ENCODE measurements at places on chromosomes 12 and 14.

- no peak for DNase-seq
These were observed 17.4 kb upstream of the PSMA3 start for GRCh38 chr14:58227096-58227819.

GRCh38 chr12:50986966-50987737, 34.8 kb downstream of the HIGD1C start:
- DNase-seq, result no peak

DNA sequence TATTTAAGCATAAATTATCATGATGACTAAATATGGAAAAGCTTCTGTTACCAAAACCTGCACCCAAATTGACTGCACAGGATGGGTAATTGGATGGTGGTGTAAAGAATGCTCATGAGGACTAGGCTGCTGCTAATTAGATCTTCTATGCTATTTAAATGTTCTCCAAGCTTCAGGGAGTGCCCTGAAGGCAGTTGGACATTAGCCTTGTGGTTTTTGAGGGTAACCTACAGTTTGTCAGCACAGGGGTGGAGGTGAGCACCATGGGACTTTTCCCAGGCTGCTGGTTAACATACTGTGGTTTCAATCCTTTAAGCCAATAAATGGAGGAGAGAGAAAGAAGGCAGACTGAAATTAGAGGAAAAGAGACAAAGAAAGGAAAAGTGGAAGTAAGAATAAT, 145.0 kb downstream of the WIF1 start:
- no peak for DNase-seq

- DNase-seq, result no peak
These were observed 409.8 kb downstream of the NPAS3 start for GRCh38 chr14:33348510-33348909.

GRCh38 chr12:16136219-16136988, 141.1 kb downstream of the SLC15A5 start:
- no peak for DNase-seq

DNA sequence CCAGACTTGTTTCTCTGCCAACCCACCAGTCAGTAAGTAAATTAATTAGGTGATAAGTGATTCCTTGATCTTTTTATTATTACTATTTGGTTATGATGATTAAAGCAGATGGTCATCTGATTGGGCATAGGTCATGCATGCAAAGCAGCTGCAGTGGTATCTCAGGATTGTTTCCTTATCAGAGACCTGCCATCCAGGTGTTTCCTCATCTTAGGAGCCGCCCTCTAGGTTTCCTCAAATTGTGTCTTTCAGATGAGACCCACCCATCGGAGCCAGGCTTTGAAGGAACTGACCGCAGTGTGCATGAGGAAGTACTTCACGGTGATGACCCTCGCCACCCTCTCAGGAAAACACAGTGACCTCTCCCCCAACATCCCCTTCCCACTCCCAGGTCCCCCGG, 63.3 kb downstream of the ZFP36L1 start:
- no peak for DNase-seq

DNA sequence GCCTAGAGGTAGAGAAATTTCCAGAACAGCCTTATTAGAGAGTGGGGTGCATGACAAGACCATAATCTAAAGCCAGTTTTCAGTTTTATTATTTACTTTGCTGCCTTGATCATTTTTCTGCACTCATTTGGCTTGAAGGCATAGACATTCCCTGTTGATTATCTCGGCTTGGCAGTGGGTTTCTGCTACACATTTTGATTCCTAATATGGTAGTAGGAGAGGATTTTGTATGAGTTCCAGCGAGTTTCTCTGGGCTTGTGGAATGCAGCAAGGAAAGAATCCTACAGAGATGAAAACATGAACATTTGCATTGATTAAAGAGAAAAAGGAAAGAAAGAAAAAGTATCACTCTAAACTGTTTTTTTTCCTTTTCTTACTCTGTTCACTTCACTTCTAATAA, 281.2 kb downstream of the PAWR start:
- no peak for DNase-seq

DNA sequence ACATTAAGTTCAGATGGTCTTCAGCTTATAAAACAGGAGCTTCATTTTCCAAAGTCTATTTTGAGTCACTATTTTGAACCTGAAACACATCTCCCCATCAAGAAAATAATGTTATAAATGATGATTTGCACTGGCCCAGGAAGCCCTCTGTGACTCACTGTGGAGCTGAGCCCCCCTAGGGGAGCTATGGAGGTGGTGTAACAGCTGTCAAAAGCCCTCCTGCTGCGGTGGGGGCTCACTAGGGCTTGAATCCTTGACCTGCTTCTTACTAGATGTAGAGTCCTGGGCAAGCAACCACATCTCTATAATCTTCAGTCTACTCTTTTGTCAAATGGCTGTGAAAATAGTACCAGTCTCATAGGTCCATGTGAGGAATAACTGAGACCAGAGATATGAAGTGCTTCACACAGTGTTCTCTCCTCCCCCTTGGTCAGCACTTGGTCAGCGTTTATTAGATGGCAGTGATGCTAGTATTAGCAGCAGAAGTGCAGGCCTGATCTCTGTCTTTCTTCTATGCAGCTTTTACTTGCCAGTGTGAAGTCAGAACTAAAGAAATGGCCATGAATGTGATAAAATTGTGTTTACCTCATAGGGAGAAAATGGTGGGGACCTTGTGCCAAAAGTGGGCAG, 83.4 kb downstream of the RTN1 start:
- DNase-seq, result no peak

DNA sequence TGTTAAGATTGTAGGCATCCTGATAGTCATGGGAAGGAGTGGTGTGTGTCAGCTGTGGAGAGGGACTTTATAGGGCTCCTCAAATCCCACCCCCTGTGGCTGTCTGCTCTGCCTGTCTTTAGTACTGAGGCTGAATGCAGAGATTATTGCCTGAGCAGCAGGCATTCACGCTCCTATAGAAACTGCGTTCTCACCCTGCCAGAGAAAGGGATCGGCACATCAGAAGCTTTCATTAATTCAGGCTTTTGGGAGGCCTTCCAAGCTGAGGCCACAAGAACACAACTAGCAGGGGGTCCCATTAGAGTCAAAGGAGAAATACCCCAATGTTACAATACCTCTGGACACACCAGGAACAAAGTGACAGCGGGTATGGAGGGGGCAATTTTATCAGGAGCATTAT, 12.6 kb downstream of the KCNK10 start:
- DNase-seq, result no peak

DNA sequence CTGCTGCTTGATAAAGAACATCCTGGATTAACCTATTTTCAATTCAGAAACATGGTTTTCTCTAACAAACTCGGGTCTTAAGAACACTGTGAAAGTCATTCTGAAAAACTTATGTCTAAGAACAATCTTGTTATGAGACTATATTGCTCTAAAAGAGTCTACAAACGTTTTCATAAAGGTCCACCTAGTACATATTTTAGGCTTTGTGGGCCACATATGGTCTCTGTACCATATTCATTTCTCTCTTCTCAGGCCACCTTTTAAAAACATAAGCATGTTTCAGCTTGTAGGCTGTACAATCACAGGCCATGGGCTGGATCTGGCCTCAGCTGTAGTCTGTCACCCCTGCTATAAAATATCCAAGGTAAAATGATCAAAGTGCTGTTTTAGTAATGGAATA, 39.9 kb downstream of the PPP4R3A start:
- DNase-seq, result no peak

GRCh38 chr12:46451276-46452021, 78.9 kb upstream of the SLC38A2 start:
- no peak for DNase-seq

DNA sequence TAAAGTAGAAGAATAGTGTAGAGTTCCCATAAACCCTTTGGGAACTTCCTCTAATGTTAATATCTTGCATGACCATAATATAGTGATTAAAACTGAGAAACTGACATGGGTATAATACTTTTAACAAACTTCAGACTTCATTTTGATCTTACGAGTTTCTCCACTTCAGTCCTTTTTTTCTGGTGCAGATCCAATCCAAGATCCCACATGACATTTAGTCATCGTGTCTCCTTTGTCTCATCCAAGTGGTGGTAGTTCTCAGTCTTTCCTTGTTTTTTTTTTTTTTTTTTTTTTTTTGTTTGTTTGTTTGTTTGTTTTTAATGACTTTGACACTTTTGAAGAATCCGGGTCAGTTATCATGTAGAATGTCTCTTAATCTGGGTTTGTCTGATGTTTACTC, 179.2 kb downstream of the CACNA1C start:
- DNase-seq, result no peak

GRCh38 chr14:70773182-70773862, 36.0 kb downstream of the MAP3K9 start:
- DNase-seq, result no peak

- no peak for DNase-seq
These were observed 24.4 kb upstream of the CRACR2A start for GRCh38 chr12:3777206-3777809.

GRCh38 chr12:53190108-53190729, 9.5 kb upstream of the CSAD start:
- DNase-seq, result no peak

GRCh38 chr12:12812174-12812573, 972 bp upstream of the DDX47 start:
- no peak for DNase-seq

DNA sequence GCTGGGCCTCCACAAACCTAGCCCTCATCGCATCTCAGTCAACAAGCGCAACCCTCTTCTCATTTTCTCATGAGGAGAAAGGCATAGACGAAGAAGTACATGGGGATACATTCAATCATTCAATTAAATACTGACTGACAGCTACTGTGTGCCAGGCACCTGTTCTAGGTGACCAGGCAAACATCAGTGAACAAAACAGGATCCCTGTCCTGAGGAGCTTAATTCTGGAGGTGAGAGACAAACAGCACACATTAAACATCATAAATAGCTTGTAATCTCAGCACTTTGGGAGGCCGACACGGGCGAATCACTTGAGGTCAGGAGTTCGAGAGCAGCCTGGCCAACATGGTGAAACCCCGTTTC, 362 bp upstream of the ACYP1 start:
- no peak for DNase-seq

DNA sequence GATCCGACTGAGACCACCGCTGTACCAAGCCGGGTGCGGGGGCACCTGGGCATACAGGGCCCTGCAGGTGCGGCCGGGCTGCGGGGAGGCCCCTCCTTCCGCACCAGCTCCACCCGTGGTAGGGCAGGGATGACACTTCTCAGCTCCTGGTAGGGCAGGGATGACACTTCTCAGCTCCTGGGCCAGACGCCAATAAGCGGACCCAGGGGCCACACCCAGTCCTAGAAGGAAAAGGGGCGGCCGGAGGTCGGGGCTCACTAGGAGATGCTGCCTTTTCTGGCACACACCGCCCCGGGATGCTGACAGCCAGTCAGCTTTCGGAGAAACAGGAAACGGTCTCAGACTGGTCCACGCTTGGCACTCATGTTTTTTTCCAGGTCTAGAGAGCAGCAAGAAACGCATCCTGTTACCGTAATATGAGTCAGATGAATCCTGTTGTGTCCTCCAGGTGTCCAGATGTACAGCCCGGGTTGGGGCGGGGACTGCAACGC, 34.8 kb downstream of the NFKBIA start:
- no peak for DNase-seq

- no peak for DNase-seq
These were observed 20.3 kb upstream of the DRAM1 start for GRCh38 chr12:101857043-101857558.

- DNase-seq, result no peak
These were observed 209.9 kb downstream of the ITPR2 start for GRCh38 chr12:26623136-26623535.

DNA sequence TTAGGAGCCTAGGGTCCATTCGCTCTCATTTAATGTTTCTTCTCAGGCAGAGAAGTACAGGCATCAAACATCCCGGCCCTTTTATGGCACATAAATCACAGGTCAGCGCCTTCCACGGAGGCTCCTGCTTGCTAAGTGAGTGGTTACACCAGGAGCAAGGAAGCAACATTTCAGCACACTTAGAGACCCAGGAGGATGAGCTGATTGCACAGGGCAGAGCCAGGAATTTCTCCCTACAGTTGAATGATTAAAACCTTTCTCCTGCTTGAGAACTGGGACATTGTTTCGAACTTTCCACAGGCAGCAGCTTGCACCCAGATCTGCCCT, 233.4 kb downstream of the SPTSSA start:
- DNase-seq, result no peak

GRCh38 chr14:91058042-91058581, 2.3 kb downstream of the RPS6KA5 start:
- no peak for DNase-seq

GRCh38 chr12:89073027-89073398, 279.3 kb downstream of the DUSP6 start:
- no peak for DNase-seq

Data from stimulated activated CD8-positive, alpha-beta memory T cell treated with anti-CD3 and anti-CD28 coated beads, Interleukin-7, amount 100 ng/mL, for 1 hour (primary cell).